ENCODE measurements at places on chromosomes 6 and 20.

- H3K27ac ChIP-seq: no peak overlapping the region
- H3K4me3 ChIP-seq: no peak overlapping the region
- H3K27me3 ChIP-seq: no peaks in the 10 kb centered on the region
- no peak for DNase-seq
- no peaks in the 10 kb centered on the region for H3K36me3 ChIP-seq
- no peaks in the 10 kb centered on the region for H3K4me1 ChIP-seq
Observed at GRCh38 chr6:119043265-119043664, 35.2 kb downstream of the FAM184A start.

DNA sequence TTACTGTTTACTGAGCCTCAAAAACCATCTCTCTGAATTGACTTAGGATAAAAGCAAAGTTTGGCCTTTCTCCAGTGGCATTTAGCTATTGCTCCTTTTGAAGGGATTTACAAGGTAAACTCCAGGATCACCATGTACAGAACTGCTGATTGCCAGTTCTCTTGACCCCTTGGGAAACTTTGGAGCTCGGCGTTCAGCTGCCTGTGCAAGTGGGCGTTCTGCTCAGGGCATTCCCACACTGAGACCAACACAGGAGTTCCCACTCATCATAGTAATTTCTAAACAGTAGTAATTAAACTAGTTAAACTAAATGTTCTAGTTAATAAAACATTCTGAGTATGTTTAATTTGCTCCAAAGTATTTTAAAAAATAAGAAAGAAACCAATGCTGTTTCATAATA, 14.9 kb downstream of the KCNQ5 start:
- no peaks in the 10 kb centered on the region for H3K36me3 ChIP-seq
- H3K27me3 ChIP-seq: no peaks in the 10 kb centered on the region
- H3K4me1 ChIP-seq: no peaks in the 10 kb centered on the region
- H3K27ac ChIP-seq: no peak overlapping the region

DNA sequence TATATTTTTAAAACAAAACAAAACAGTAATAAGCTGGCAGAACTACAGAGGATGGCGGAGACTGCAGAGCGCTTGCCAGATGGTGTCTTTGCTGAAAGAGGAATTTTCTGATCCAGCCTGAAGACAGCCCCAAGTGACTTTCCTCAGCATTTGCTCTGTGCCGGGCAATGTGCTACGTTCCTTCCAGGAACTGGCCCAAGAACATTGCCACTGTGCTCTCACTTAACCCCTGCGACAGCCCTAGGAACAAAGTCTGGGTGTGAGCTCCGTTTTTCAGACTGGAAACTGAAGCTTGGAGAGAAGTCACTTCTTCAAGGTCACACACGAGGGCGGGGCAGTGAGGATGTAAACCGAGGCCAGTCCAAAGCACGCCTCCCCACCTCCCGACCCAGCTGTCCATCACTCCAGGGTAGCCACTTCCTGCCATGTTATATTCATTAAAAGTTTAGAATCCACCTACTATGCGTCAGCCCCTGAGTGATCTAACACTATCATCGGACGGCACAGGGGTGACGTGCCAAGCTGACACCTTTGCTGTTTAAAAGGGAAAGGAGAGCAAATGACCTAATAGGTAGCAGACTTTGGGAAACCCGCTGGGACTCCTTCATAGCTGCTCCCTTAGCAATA, 22.3 kb upstream of the BMP7 start:
- H3K27ac ChIP-seq: no peak overlapping the region
- H3K4me3 ChIP-seq: no peak overlapping the region
- no peaks in the 10 kb centered on the region for H3K36me3 ChIP-seq

DNA sequence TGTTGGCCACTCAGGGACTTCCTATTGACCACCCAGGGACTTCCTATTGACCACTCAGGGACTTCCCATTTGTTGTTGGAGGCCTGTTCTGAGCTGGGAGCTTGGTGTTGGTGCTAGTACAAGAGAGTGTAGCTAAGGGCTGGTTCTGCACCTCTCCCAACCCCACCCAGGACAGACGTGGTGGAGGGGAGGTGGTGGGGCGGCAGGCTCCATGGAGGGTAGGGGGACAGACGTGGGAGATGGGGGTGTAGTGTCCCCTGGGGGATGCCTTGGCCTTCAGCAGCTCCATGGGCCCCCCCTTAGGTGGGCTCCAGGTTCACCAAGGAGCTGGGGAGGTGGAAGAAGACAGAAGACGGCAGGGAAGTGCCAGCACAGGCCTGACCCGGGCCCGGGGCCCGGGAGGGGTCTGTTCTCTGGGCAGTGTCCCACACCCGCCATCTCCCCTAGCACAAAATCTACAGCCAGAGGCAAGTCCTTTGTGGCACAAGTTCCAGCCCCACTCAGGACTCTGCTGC, 33.9 kb downstream of the CHRNA4 start:
- peaks cover 20% of the 10 kb centered on the region for H3K4me1 ChIP-seq
- no peak overlapping the region for H3K4me3 ChIP-seq
- H3K27ac ChIP-seq: peak overlapping the region; percentile 78
- no peaks in the 10 kb centered on the region for H3K36me3 ChIP-seq
- no peaks in the 10 kb centered on the region for H3K27me3 ChIP-seq
- DNase-seq: no peak

GRCh38 chr20:51354191-51354768, 188.2 kb downstream of the NFATC2 start:
- DNase-seq: no peak
- peaks cover 2% of the 10 kb centered on the region for H3K4me1 ChIP-seq
- H3K27me3 ChIP-seq: no peaks in the 10 kb centered on the region
- H3K27ac ChIP-seq: no peak overlapping the region
- no peaks in the 10 kb centered on the region for H3K36me3 ChIP-seq

DNA sequence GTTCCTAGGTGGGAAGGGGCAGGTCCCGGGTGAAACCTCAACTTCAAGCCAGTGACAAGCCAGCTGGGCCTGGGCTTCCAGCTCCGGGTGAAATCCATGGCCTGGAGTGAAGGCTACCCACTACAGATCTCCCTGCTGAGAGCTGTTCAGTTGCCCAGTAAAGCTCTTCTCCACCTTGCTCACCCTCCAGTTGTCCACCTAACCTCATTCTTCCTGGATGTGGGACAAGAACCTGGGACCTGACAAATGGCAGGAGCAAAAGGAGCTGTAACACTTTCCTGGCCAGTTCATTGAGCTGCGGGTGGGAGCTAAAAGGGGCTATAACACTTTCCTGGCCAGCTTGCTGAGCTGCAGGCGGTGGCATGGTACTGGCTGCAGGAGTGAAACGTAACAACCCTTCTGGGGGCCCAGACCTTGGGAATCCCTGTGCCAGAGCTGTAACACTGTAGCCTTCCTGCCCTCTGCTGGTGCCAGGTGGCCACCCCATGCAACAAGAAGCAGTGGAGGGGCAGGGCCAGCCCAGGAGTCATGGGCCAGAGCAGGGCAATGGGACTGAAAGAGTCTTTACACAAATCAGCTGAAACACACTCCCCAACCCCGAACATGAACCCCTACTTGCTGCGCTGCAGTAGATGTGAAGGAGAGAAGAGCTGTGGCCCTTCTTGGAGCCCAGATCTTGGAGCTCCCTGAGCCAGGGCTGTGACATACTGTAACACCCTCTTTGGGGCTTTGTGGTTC, 3.6 kb upstream of the HINT3 start:
- no peak overlapping the region for H3K27ac ChIP-seq
- no peak overlapping the region for H3K4me3 ChIP-seq
- no peaks in the 10 kb centered on the region for H3K36me3 ChIP-seq

DNA sequence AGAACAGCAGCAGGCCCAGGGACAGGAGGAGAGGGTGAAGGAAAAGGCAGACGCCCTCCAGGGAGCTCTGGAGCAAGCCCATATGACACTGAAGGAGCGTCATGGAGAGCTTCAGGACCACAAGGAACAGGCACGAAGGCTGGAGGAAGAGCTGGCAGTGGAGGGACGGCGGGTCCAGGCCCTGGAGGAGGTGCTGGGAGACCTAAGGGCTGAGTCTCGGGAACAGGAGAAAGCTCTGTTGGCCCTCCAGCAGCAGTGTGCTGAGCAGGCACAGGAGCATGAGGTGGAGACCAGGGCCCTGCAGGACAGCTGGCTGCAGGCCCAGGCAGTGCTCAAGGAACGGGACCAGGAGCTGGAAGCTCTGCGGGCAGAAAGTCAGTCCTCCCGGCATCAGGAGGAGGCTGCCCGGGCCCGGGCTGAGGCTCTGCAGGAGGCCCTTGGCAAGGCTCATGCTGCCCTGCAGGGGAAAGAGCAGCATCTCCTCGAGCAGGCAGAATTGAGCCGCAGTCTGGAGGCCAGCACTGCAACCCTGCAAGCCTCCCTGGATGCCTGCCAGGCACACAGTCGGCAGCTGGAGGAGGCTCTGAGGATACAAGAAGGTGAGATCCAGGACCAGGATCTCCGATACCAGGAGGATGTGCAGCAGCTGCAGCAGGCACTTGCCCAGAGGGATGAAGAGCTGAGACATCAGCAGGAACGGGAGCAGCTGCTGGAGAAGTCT, 25.5 kb downstream of the C20orf173 start:
- no peak overlapping the region for H3K27ac ChIP-seq

GRCh38 chr20:19435821-19436220, 223.4 kb downstream of the SLC24A3 start:
- H3K4me3 ChIP-seq: no peak overlapping the region
- no peaks in the 10 kb centered on the region for H3K36me3 ChIP-seq
- DNase-seq: no peak
- H3K4me1 ChIP-seq: no peaks in the 10 kb centered on the region
- no peak overlapping the region for H3K27ac ChIP-seq

DNA sequence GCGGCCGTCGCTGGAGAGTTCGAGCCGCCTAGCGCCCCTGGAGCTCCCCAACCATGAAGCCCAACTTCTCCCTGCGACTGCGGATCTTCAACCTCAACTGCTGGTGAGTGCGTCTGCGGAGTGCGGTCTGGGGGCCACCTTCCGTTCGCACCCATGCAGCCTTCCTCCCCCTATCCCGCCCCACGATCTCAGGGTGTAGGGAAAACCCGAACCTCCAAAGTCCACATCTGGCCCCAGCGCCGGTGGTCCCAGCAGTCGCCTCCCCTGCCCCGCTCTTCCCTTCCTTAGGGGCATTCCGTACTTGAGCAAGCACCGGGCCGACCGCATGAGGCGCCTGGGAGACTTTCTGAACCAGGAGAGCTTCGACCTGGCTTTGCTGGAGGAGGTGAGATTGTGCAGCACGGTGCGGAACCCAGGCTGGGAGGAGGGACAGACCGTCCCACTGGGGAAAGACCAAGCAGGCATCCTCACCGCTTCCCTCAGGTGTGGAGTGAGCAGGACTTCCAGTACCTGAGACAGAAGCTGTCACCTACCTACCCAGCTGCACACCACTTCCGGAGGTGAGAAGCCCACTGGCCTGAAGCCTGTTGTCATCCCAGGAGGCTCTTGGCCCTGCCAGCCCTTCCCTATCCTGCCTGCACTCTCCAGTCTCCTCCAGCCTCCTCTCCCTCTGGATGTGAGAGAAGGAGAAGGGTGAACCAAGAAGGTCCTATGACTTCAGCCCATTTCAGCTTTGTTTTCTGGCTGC, 719 bp downstream of the SMPD2 start:
- peak overlapping the region; percentile 81 for H3K4me3 ChIP-seq
- H3K36me3 ChIP-seq: peaks cover 40% of the 10 kb centered on the region
- peak; percentile 29 for DNase-seq
- peaks cover 39% of the 10 kb centered on the region for H3K4me1 ChIP-seq
- H3K27me3 ChIP-seq: no peaks in the 10 kb centered on the region
- peak overlapping the region; percentile 82 for H3K27ac ChIP-seq

DNA sequence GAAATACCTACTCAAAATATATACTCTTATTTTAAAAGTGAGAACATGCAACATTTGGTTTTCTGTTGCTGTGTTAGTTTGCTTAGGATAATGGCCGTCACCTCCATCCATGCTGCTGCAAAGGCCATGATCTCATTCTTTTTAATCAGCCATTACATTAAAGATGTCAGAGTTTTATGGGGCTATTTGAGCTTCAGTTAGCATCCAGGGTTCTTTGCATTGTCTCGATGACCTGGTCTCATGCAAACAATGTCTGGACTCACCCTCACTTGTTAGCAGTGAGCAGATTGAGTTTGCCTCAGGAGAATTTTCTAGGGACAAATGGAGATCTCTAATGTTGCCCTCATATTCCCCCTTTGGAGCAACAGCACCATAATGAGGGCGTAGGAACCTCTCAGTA, 458.7 kb upstream of the AGPAT4 start:
- H3K27ac ChIP-seq: no peak overlapping the region
- H3K4me1 ChIP-seq: no peaks in the 10 kb centered on the region
- H3K36me3 ChIP-seq: no peaks in the 10 kb centered on the region
